ENCODE measurements at places on chromosomes 2 and 18.
A peak's percentile ranks its signal among the peaks of the same experiment; 100 is the strongest.

GRCh38 chr2:79792090-79792489 lies 279.2 kb downstream of the CTNNA2 start:
- DNase-seq, result no peak

DNA sequence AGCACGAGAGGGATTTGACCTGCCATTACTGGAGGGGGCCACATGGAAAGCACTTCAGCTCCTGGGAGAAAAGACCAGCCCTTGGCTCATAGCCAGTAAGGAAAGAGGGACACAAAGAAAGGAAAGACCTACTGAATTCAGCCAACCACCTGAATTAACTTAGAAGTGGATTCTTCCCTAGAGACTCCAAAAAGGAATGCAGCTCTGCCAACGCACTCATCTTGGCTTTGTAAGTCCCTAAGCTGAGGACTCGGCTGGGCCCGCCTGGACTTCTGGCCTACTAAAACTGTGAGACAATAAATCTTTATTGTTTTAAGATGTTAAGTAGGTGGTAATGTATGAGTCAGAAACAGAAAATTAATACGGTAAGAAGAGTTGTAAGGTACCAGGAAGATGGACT lies 11.5 kb downstream of the ATF2 start:
- DNase-seq, result no peak

DNA sequence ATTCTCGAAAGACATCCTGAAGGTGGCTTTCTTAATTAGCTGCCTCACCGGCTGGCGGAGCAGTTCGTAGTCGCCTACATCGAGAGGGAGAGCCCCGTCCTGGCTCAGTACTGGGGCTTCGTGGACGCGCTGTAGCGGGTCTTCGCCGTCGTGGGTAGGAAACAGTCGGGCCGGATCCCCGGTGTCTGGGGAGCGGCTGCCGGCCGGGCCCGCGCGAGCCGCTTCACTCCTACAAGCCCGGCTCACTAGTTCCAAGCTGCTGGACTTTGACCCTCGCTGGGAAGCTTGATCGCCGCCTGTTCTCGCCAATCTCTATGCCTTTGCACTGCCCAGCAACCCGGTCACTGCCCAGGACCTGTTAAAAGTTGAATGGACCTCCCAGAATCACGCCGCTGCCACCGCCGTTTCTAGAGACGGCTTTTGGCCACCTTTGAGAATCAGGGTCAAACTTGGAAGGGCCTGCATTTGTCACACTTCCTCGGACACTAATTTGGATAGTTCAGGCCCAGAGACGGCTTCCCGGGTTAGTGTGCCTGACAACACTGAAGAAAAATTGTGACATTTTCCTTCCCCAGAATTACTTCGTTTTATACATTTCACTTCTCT lies 41.4 kb upstream of the AKAIN1 start:
- DNase-seq, result peak; percentile 31

- DNase-seq, result no peak
Measured at GRCh38 chr18:26868968-26869586, 3.6 kb upstream of the AQP4 start.

DNA sequence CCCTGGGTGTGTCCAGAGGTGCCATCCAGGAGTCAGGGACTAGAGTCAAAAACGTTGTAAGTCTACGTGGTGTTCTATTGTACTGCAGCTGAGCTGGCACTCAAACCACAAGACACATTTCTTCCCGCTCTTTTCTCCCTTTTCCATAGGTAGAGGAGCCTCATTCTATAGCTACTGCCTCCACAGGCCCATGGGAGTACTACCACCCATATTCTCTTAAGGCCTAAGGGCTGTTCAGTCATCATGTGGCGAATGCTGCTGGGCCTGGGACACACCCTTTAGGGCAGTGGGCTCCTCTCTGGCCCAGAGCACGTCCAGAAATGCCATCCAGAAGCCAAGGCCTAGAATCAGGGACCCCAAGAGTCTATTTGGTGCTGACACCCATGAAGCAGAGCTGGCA lies 1271.7 kb downstream of the CNTNAP5 start:
- no peak for DNase-seq

DNA sequence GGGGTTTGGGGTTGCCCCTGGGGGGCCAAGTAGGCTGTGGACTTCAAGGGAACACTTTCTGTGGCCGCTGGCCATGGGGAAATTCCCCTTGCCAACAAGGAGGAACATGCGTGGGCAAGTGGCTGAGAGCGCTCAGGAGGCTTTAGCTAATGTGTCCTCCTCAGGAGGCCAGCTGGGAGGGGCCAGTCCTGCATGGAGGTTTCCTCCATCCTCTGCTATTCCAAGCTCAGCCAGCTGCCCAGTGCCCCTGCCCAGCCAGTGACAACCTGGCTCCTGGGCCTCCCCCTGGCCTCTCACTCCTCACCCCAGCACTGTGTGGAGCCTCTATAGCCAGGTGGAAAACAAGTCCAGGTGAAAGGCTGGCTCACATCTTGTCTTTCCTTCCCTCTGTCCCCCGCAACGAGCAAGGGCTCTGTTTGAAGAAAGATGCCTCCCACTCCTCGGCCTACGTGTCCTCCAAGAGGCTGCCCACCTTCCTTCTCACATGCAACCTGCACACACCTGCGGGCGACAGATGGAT lies 64.4 kb upstream of the DAPL1 start:
- no peak for DNase-seq

DNA sequence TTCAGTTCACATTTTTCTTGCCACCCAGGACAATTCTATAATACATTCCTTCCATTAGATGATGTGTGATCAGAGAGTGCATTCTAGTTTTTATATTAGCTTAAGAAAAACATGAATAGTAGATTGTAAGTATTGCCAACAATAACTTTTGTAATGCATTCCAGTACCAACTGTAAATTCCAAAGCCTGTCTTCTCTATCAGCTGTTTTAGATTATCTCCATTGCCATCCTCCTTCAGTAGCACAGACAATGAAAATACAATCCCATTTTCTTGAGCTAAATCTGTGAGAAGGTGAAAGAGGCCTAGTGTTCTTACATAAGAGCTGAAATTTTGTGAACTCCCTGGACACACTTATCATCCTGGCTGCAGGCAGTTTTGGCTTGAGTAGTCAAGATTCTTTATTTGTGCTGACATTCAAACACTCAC lies 103.9 kb downstream of the CCBE1 start:
- no peak for DNase-seq

DNA sequence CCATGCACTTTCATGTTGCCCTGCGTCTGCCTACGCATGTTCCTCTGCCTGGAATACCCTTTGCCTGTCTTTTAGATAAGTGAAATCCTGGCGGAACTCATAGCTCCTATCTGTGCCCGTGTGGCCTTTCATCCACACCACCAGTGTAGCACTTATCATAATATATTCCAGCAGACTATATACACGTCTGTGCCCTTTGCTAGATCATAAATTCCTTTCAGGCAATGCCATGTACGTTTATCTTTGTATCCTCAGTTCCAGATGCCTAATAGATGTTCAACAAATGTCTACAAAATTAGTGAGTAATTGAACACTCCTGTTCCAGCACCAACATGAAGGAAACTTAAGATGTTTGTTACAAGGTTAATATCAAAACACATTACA lies 106.9 kb downstream of the COLEC12 start:
- DNase-seq, result no peak

DNA sequence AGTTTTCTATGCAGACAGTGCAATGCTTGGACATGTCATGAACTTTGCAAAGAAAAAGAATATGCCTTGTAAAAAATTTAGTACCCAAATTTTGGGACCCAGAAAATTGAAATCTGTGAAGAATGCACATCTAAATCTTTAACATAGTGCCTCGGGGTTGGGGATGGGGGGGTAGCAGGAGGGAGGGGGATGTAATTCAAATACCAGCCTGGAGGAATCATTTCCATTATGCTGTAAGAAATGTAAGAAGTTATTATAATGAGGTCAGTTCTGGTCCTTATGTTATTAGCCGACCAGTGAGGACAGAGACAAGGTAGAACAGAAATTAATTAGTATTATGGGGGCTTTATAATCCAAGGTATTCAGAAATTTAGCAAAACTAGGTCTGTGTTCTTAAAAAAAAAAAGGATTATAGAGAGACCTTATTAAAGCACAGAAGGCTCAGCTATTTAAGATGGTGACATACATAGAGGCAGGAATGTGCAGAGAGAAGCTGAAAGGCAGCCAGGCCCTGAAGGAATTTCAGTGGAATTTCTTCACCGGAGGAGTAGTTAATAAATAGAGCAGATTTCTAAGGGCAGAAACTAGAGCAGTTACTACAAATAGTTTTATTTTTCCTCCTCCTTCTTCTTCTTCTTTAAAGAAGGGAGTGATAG lies 89.0 kb upstream of the RBMS1 start:
- DNase-seq, result no peak

DNA sequence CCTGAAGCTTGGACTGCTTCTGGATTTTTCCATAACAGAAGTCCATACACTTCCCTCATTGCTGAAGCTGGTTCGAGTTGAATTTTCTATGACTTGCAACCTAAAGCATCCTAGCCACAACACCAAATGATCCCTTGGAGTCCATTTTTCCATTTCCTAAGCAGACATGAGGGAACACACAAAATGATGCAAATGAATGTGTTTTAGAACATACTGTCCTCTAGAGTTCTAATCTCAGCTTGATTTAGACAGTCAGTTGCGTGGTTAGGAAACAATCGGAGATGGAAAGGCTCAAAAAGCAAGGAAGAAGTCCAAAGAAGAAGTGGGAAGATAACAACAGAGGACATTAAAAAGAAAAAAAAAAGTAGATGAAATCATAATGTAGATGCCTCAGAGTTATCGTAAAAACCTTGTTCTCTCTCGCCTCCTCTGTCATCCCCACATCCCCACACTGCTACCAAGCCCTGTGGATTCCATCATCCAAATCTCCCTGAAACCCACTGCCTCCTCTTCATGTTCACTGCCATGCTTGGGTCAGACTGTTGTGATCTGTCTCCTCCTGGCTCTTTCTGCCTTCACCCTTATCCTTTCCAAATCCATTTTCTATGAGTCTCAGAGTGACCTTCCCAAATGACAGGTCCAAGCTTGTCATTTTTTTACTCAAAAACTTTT lies 58.4 kb downstream of the TMEM247 start:
- DNase-seq, result no peak

- DNase-seq, result no peak
Measured at GRCh38 chr18:74276609-74277008, 15.2 kb downstream of the CYB5A start.

DNA sequence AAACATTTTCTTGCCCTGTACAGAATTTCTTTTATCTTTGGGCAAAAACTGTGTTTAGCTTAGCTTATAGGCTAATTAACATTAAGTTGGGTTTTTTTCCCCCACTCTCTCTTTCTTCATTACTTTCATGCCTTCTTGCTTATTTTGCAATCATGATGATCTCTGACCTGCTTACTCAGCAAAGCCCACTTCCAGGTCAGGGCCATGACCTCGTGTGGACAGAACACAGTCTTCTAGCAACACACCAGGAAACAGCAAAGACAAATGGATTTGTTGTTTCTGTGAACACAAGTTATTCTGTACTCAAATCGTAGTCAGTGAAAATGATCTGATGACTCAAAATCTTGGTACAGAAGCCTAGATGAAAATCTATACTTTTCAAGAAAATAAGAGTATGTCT lies 60.7 kb downstream of the SPATS2L start:
- no peak for DNase-seq

DNA sequence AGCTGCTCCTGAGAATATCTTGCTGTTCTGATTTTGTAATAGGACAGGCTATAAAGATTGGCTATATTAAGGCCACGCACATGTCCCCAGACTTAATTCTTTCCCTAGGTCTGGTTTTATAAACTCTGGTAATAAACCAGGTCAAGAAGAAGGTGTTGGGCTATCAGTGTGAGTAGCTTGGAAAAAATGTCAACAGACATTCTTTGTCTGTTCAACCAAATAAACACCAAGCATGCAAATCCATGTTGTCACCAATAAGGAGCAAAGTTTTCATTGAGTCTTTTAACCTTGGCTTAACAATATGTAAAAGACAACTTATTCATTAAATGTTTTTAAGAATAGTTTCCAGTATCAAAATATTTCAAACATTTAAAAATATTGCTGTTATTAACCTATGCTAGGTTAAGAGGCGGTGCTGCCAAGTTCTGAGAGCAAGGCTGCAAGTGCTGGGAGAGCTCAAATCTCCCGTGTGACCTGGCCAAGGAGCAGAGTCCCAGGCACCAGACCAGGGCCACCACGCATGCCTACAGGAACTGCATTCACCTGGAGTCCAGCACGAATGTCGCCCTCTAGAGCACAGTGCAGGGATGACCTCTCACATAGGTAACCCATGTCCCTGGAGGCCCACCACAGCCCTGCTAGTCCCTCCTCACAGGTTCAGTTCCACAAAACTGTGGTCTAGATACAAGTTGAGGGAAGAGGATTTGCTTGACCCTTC lies 120.5 kb upstream of the POU3F3 start:
- no peak for DNase-seq

- DNase-seq, result no peak
Measured at GRCh38 chr2:27249891-27250651, 12.8 kb downstream of the SLC30A3 start.

DNA sequence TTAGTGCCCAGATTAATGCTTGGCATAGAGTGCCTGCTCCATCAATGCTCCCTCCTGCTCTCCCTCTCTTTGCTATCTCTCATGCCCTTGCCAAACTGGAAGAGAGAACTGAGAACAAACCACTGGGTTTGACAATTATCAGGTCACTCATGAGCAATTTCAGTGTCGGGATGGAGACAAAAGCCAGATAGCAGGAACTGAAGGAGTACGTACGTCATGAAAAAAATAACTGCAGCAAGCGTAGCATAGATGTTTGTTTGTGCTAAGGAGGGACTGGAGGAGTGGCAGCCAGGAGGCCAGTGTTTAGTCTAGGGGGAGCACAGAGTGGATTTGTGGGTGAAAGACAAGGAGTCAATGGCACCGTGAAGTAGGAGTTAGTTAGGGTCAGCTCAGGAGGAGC lies 113.3 kb downstream of the POLE4 start:
- DNase-seq, result no peak

GRCh38 chr2:221480163-221480562 lies 91.9 kb downstream of the EPHA4 start:
- no peak for DNase-seq

- no peak for DNase-seq
Measured at GRCh38 chr2:10029875-10030223, 13.5 kb upstream of the KLF11 start.

DNA sequence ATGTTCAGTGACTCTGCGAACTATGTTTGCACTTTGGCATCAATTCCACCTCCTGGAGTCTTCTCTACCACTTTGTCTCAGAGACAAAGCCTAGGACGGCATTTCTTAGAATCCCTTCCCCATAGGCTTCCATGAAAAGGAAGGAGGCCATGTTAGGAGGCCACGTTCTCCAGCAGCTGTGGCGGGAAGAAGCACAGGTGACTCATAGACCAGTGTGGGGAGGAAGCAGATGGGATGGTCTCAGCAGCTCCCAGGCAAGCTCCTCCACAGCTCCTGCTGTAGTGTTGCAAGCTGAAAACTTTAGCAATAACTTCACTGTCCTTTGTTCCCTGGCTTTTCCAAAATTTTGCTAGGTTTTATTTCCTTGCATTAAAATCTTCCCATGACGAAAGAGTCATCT lies 781.3 kb upstream of the ID2 start:
- DNase-seq, result no peak
